ENCODE measurements at places on chromosomes 5 and 9.

- no peak for DNase-seq
Observed at GRCh38 chr9:26171691-26172090, 493.4 kb upstream of the TUSC1 start.

DNA sequence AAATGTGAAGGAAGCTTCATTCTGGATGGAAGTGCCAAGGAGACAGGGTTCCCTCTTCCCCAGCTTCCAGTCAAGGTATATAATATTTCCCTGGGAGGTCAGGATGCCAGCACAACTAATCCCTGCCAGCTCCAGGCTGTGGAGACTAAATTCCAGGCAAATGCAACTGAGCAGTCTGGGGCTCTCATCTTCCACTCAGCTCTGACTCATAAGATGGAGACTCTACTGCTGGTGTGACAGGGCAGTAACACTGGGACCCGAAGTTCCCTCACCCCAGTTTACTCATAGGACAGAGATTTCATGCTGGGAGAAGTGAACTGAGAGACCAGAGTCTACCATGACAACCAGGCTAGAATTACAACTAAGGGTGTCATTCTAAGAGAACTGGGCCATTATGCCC is 235.4 kb downstream of the FSTL4 start:
- DNase-seq = no peak

DNA sequence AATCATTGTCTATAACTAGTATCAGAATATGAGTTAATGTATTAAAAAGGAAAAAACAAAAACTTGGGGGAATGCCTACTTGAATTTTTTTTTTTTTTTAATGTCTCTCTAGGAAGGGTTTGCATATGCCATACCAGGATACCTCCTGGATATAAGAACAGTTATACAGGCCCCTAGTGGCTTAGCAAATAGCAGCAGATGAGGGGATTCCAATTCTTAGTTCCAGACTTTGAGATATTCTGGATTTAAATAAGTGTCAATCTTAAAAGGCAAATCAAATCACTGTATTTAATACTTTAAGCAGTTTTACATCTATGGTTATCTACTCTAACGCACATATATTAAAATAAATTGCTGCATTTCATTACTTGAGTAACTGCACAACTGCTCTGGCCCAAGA is 1055.5 kb upstream of the DMAC1 start:
- no peak for DNase-seq

DNA sequence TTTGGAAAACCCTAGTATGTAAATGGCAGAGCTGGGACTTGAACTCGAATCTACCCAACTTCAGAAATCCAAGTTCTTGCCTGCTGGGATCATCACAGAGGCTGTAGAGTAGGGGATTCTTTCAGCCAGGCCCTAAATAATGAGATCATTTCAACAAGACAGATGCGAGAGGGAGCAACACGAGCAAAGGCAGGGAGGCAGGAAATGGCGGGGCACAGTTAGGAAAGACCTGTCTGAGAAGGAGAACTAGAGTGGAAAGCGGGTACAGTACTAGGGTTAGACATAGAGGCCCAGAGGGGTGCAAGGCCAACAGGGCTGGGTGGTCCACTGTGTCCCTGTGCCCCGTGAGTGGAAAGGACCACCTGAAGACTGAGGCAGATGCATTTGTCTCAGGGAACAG is 46.1 kb downstream of the MVB12B start:
- peak; percentile 49 for DNase-seq

GRCh38 chr5:112641515-112642110 is 96.1 kb upstream of the APC start:
- no peak for DNase-seq

DNA sequence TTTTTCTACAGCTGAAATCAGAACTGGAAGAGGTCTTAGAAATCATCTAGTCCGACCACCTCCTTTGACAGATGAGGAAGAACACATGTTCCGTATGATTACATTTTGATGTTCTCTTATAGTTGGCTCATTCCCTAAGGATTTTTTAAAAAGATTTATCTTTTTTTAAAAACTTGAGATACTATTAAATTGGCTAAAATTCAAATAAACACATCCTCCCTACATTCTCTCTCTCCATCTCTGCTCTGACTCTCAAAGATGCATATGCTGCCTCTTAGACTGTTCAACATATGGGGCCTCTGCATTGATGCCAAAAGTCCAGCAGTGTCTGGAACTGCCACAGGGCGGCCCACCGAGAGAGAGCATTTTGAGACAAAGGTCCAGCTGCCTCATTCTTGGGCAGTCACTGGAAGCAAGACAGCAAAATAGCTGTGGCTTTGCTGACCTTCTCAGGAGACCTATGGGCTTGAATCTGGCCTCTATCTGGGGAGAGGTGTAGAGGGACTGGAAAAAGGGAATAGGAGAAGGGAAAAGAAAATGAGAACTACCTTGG is 12.8 kb upstream of the TSSK1B start:
- DNase-seq = peak; percentile 23

DNA sequence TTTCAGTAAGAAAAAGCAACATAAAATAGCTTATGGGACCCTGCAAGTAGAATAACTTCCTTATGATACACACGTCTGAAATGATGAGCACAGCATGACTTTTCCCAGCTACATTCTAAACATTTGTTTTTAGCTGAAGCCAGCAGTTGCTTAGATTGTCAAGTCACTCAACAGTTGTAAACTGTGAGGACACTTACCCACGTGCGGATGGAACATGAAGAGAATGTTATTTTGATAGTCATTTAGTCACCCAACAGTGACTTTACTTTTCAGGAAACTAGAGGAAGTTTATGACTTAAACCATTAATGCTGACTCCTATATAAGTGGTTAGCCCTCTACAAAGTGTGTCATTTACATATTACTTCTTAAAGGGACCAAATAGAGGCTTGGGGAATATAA is 3.0 kb downstream of the HACD4 start:
- no peak for DNase-seq

- no peak for DNase-seq
Observed at GRCh38 chr5:177470759-177471536, 2.5 kb downstream of the DBN1 start.

DNA sequence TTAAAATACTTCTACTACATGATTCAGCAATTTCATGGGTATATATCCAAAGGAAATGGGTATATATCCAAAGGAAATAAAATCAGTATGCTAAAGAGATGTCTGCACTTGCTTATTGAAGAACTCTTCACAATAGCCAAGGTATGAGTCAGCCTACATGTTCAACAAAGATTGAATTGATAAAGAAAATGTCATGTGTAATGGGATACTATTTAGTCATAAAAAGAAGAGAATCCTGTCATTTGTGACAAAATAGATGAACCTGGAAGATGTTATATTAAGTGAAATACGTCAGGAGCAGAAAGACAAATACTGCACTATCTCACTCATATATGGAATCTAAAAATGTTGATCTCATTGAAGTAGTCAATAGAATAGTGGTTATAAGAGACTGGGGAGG is 944.5 kb upstream of the CTNND2 start:
- no peak for DNase-seq

- no peak for DNase-seq
Observed at GRCh38 chr5:131550606-131551005, 84.4 kb downstream of the RAPGEF6 start.
